Hematopoietic multipotent progenitor cell treated with erythropoietin and hydrocortisone succinate and interleukin-3 and kit ligand, for 4 days (in vitro differentiated cells): ENCODE measurements at places on chromosomes 4 and X.

GRCh38 chr4:168163106-168163505 lies 70.8 kb downstream of the ANXA10 start:
- DNase-seq, result no peak

DNA sequence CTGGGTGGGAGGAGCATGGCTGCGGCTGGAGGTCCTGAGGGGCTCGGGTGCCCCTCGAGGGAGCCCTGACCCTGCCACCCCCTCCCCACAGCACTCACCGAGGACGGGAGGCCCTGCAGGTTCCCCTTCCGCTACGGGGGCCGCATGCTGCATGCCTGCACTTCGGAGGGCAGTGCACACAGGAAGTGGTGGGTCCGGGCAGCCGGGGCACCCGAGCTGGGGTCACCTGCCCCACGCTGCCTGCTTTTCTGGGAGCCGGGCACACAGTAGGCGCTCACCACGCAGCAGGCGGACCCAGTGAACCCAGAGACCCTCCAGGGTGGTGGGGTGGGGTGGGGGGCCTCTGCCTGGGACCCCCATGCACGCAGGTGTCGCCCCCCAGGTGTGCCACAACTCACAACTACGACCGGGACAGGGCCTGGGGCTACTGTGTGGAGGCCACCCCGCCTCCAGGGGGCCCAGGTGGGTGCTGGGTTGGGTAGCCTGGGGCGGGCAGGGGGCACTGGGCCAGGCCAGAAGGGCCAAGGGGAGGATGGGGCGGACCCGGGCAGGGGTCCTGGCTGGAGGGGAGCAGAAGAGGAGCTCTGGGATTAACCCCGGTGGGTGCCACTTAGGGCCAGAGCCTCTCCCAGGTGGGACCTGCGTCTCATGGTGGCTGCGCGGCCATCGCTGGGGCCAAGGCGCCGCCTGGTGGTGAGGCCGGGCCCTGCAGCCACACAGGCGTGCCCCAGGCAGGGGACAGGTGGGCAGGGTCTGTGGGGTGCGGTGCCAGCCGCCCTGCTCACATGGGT lies 1.4 kb downstream of the HGFAC start:
- peak; percentile 69 for DNase-seq

- no peak for DNase-seq
Observed at GRCh38 chrX:21383546-21383945, 9.3 kb downstream of the CNKSR2 start.

- DNase-seq, result peak; percentile 62
Observed at GRCh38 chrX:51641421-51642021, 22.8 kb upstream of the CENPVL3 start.

DNA sequence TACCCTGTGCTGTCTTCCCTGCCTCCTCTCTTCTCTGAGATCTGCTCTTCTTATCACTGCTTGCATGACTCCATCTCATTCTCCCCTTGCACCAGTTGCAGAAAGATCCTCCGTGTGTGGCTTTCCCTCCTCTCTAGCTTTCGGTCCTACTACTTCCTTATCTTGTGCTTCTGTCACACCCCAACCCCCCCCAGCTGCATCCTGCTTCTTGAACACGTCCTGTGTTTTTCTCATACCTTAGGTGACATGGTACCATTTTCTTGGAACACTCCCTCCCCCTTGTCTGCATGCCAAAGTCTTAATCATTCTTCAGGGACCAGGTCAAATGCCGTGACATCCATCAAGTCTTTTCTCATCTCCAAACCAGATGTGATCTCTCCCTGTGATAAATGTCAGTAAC lies 46.4 kb downstream of the FHL1 start:
- peak; percentile 68 for DNase-seq

DNA sequence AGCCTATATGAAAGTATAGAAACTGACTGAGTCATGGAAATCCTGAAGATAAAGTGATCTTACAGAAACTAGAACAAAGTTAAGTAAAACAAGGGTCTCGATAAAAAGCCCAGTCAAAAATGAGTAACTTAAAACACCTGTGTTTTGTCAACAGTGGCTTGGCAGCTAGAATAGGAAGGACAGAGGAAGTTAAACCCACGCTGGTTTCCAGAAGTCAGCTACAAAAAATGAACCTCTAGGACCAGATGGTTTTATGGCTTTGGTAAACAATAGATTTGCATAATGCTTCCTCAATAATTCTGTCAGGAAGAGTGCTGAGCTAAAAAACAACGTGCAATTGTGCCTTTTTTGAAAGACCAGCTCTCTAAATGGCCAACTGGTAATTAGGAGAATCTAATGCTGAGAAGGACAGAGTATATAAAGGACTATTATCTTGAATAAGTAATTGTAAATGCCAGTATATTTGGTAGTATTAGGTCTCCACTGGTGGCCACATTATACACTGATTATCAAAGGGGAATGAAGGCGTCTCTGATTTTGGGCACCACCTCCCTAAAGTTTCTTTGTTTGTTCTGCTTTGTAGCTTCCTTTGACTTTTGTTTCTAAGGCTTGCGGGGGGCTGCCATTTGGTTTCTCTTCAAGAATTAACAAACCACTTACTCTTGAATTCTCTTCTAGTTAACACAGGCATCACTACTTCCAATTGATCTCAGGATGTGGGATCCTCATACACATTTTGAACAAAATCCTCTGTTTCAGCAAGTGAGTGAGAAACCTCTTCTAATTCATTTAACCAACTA lies 72.2 kb upstream of the PPP3CA start:
- DNase-seq, result peak; percentile 35

- no peak for DNase-seq
Observed at GRCh38 chrX:143800150-143800549, 79.6 kb upstream of the SPANXN2 start.

- no peak for DNase-seq
Observed at GRCh38 chr4:87185146-87185870, 35.1 kb downstream of the KLHL8 start.

GRCh38 chr4:188941524-188942119 lies 802.4 kb downstream of the TRIML1 start:
- no peak for DNase-seq

DNA sequence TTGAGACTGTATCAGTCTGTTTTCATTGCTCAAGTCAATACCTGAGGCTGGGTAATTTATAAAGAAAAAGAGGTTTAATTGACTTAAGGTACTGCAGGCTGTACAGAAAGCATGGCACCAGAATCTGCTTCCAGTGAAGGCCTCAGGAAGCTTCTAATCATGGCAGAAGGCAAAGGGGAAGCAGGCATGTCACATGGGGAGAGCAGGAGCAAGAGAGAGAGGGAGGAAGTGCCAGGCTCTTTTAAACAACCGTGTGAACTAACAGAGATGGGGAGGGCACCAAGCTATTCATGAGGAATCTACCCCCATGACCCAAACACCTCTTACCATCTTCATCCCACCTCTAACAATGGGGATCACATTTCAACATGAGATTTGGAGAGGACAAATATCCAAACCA lies 7.2 kb upstream of the TMEM131L start:
- DNase-seq, result no peak
